ENCODE measurements at places on chromosomes 12 and 14.

GRCh38 chr12:14843425-14843887, at the start of gene ART4:
TSS of gene ART4 (minus strand) at chr12:14843526. CDS start at chr12:14843113, 413 bp downstream.
- no peak for DNase-seq

DNA sequence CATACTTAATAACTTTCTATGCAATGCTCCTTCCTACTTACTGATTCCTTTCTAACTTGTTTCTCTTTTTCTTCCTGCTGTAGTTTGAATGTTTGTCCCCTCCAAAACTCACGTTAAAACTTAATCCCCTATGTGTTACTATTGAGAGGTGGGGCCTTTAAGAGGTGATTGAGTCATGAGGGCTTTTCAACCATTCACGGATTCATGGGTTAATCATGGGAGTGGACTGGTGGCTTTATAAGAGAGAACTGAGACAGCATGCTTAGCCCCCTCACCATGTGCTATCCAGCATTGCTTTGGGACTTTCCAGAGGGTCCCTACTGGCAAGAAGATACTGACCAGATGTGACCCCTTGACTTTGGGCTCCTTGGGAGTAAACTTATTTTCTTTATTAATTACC, 66.0 kb upstream of the TRIM9 start:
- DNase-seq = no peak

- no peak for DNase-seq
Observed at GRCh38 chr12:122130150-122130549, 43.9 kb downstream of the IL31 start.

- no peak for DNase-seq
Observed at GRCh38 chr14:23117371-23118020, 1.6 kb downstream of the CEBPE start.

GRCh38 chr14:73524493-73524892, 12.4 kb upstream of the ACOT1 start:
- DNase-seq = no peak

DNA sequence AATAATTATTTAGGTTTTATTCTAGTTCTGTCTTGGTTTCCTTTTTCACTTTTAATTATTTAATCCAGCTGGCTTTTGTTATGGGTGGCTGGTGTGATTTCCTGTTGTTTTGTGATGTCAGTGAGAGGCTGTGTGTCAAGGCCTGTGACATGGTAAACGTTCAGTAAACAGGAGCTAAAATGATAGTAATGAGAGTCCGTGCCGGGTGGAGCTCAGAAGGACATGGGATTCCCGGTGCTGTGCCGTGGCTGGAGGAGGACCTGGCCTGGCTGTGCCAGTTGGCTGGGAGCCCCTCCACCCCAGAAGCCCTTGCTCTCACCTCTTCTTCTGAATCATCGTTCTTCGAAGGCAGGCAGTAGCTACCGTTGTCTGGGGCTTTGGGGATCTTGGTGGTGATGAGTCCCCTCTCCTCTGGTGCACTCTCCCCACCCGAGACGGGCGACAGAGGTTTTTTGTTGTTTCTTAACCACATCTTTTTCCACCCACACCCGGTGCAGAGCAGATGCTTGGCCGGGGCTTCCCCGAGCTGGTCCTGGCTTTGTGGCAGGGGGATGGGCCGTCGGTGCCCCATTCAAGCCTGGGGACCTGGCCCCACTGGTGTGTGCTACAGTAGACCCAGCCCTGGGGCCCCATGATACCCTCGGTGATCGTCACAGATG, 29.1 kb downstream of the SH2B3 start:
- no peak for DNase-seq

- DNase-seq = no peak
Observed at GRCh38 chr12:124553862-124554428, 13.5 kb downstream of the NCOR2 start.

GRCh38 chr14:26841920-26842741, 244.3 kb upstream of the NOVA1 start:
- DNase-seq = no peak

- DNase-seq = no peak
Observed at GRCh38 chr12:59282999-59283398, 312.8 kb upstream of the SLC16A7 start.

DNA sequence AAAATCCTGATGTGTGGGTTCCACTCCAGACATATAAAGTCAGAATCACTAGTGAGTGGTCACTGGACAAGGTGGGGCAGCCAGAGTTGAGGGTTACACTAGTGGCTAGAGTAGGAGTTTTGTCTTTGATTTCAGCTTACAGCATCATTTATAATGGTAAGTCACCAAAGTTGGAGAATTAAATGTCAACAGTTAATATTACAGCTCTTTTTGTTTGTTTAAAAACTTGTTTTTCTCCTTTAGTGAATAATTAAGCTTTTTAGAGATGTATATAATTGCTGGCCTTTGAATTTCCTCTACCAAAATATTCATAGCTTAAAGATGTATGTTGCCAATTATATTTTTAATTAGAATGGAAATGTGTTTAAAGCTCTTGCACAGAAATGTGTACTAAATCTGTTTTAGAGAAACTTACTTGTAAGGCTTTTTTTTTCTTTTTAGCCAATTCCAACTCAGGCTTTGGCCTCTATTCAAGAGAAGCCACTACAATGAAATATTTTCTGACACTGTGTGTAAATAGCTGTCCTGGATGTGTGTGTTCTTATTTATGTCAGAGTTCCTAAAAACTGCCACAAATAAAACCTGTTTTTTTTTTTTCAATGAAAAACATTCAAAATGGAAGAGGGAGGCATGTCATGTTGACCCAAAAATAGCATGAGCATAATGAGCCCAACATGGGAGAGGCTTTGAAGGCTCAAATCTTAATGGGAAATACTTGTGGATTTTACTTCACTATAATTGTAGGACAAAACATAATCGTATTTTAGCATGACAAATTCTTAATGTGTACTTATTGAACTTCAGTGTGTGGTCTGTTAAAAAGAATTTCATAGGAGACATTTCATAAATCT, 92.2 kb downstream of the TBC1D30 start:
- DNase-seq = no peak

DNA sequence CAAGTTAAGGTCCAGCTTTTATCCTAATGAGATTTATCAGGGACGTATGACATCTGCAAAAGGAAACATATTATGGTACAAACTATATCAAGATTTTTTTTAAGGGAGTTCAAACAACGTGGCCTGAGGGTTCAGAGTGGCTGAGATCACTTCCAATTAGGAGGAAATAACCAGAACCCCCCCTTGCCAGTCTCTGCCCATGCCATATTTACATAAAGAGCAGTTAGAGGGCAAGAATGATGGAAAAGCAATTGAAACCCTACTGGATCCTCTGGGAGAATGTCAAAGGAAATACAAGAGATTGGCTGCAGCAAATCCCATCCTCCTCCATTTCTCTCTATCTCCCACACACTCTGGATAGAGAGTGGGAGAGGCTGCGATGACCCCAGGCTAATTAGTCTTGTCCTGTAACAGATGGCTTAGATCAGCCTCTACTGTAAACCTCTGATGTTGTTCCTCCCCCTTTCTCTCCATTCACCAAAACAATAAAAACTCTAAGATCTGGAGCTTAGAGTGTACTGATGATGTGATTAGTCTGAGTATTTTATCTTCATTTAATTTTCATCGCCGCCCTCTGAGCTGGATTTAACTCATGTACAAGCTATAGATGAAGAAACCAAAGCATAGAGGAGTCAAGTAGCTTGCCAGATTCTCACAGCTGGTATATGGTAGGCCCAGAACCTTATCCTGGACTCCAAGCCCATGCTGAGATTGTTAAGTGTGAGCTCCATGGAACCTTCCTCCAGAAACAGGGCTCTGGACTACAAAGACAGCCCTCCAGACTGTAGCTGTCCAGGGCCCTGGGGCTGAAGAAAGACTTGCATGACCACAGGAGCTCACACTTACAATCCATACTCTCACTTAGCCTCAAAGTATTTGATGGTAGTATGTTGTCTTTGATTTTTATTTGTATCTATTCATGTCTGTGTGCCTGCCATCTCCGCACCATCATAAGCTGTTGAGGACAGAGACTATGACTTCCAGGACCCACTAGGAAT, 54.1 kb upstream of the GNG2 start:
- DNase-seq = no peak

DNA sequence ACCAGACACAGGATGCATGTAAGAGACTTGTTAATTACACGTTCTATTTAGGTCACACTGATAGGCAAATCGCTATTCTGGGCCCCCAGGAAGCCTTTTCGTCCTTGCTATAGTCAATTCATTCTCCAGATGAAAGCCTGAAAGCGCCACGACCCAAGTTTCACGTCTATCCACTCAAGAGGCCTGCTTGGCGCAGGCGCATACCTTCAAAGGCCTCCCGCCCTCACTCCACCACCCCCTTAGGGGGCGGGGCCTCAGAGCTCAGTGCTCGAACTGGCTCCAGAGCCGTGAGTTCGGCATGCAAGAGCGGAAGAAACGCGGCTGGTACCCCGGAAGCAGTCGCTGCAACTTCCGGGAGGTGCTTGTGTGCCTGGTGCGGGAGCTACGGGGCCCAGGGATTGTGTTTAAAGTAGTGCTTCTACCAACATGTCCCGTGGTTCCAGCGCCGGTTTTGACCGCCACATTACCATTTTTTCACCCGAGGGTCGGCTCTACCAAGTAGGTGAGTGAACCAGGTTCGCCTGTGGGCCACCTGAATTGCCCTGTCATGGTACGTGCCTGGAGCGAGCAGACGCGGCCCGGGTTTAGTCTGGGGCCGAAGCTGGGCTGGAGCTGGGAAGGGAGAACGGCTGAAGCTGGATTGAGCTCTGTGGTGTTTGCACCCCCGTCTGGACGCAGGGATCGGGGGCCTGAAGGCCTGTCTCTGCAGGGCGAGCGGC, at the start of gene PSMA6:
Gene PSMA6, plus strand, starts transcription at position 332 of the 719 bp plus-strand sequence. Its CDS starts 95 bp downstream, at position 427.
- peak; percentile 100 for DNase-seq

- no peak for DNase-seq
Observed at GRCh38 chr14:64725879-64726584, 21.8 kb downstream of the PLEKHG3 start.

GRCh38 chr12:105455261-105455660, 124.8 kb downstream of the C12orf75 start:
- peak; percentile 64 for DNase-seq

- DNase-seq = no peak
Observed at GRCh38 chr12:69108037-69108436, 131.3 kb upstream of the CPSF6 start.

GRCh38 chr12:29769162-29769858, 14.4 kb downstream of the TMTC1 start:
- no peak for DNase-seq

- DNase-seq = no peak
Observed at GRCh38 chr12:5466521-5466960, 34.6 kb downstream of the NTF3 start.

- DNase-seq = no peak
Observed at GRCh38 chr12:18135086-18135485, 45.1 kb upstream of the RERGL start.

DNA sequence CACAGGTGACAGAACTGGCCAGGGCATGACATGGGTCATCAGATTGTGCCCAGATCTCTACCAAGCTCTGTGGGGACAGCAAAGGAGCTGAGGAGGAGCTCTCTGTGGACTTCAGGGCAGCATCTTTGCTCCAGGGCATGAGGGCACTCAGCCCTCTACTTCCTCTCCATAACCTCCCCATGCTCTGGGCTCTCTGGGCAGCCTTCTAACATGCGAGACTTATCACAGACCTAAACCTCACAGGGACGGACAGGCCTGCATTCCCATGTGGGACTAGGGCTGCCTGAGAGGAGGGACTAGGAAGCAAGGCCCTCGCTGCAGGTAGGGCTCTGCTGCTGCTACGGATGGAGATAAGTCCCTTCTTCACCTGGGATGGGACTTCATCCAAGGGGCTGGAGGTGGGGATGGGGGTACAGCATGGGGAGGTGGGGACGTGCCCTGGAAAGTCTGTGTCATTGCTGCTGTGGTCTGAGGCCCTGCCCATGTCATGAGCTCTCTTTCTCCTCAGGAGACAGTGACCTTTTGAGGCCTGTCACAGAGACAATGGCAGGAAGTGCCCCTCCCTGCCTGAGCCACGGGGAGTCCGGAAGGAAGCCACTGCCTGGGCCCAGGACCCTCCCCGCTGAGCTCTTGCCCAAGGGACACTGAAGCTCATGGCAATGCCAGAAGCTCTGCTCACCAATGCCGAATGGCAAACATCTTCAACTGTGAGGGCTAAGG, 44.1 kb downstream of the PITPNM2 start:
- DNase-seq = no peak

- no peak for DNase-seq
Observed at GRCh38 chr12:709455-710020, 42.8 kb upstream of the WNK1 start.

DNA sequence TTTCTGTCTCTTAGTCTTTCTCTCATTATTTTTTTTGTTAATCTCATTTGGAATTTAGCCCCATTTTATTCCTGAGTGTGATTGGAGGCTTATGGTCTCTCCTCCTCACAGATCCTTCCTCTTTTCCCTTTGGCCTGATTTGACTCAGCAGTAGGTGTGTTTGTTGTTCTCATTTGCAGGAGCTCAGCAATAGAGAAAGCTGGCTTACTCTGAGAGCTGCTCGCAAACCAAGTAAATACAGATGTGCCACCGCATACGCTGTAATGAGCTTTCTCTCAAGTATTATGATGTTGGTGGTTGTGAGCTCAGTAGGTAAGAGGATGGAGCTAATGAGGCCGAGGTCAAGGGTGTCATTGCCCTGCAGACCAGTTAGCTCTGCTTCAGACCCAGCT, 206.5 kb downstream of the ETV6 start:
- DNase-seq = peak; percentile 33

DNA sequence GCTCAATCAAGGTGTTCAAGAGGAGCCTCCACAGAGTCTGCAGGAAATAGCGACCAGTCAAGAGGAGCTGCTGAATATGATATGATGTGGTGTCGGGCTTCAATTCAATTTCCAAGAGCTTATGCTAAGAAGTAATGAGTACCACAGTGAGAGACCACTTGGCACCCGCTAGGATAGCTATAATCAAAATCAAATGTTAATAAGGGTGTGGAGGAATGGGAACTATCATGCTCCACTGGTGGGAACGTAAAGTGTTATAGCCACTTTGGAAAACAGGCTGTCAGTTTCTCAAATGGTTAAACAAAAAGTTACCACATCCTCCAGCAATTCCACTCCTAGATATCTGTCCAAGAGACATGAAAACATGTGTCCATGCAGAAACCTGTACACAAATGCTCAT, 6.7 kb downstream of the POLR3B start:
- DNase-seq = no peak

DNA sequence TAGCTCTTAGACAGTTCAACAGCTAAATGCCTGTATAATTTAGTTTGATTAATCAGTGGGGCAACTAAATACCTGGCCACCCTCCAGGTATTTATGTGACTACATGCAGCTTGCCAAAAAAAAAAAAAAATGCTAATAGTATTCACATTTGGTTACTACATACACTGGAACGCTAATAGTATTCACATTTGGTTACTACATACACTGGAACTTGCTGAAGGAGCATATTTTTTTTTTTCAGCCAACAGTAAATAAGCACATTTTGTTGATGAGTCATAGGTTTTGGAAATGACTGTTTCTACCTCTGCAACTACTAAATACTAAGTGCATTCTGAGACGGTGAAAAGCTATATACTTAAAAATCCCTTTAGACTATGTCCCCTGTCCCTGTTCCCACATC, 1172.3 kb downstream of the LRFN5 start:
- no peak for DNase-seq

Data from NCI-H2107 (cell line).